ENCODE measurements at places on chromosomes 5 and 9. TPM values are rescaled to one million over a fixed set of nuclear protein-coding genes. Genes with fewer than 3 reads are reported as not detected.

- no peaks in the 10 kb centered on the region for H3K4me1 ChIP-seq
- no peak overlapping the region for H3K4me3 ChIP-seq
- peak; percentile 26 for DNase-seq
- no peaks in the 10 kb centered on the region for H3K27me3 ChIP-seq
- H3K27ac ChIP-seq: no peak overlapping the region
- H3K36me3 ChIP-seq: no peaks in the 10 kb centered on the region
These were observed 104.2 kb downstream of the SEC61B start for GRCh38 chr9:99326112-99326916.

GRCh38 chr9:83978992-83979811, 813 bp downstream of the HNRNPK start:
- peak; percentile 96 for DNase-seq
- H3K4me3 ChIP-seq: peak overlapping the region; percentile 94
- H3K36me3 ChIP-seq: peaks cover 34% of the 10 kb centered on the region

GRCh38 chr5:169641253-169641652, 4.2 kb downstream of the DOCK2 start:
- H3K27ac ChIP-seq: no peak overlapping the region
- no peak overlapping the region for H3K4me3 ChIP-seq
- no peaks in the 10 kb centered on the region for H3K27me3 ChIP-seq

DNA sequence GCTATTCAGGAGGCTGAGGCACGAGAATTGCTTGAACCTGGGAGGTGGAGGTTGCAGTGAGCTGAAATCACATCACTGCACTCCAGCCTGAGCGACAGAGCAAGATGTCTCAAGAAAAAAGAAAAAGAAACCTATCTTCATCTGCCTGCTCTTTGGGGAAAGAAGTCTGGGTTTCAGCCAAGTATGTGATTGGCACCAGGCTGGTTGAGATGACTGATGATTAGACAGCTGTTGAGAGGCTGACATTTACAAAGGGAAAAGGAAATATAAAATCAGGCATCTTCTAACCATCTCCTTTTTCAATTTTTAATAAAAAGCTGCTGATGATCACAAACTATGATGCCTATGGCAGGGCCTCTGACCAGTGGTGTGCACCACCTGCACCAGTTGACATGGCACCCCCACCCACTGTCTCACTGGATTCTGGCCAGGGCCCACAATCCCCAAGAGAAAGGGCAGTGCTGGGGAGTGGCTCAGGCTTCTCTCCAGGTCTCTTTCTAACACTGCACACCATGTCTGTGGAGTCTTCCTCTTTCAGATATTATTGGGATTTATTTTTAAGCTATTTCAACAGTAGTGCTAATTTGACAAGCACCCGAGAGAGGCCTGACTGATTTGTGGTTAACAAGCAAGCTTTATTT, 17.2 kb upstream of the C5orf15 start:
- H3K4me1 ChIP-seq: peaks cover 6% of the 10 kb centered on the region
- no peak overlapping the region for H3K27ac ChIP-seq
- no peak overlapping the region for H3K4me3 ChIP-seq

DNA sequence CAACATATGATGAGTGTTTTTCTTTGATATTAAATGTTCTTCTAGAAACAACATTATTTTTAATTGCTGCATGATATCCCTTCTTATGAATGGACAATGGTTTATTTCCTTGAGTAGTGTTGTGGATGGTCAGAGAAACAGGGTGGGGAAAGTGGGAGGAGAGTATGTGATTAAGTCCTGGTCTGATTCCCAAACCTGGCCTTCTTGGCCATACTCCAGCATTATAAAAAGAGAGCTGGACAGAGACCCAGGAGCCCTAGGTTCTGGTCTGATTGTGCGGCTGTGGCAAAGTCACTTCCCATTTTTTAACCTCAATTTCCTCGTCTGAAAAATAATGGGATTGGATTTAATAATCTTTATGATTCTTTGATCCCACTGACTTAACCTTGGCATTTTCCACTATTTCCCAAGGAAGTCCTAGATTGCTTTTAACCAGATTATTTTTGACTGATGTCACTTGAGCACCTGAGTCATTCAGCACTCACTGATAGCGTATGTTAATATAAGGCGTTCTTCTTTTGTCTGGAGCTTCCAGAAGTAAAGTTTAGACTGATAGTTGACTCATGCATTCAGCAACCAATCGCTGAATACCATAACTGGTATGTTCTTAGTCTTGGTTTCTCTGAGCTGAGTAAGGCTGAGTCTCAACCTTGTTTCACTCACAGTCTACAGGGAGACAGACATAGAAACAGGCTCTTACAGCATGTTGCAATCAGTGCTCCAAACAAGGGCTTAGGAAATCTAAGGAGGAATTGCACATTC, 26.2 kb downstream of the OSMR start:
- H3K4me3 ChIP-seq: no peak overlapping the region
- DNase-seq: no peak
- H3K27ac ChIP-seq: peak overlapping the region; percentile 66
- no peaks in the 10 kb centered on the region for H3K27me3 ChIP-seq
- peaks cover 8% of the 10 kb centered on the region for H3K4me1 ChIP-seq

- no peaks in the 10 kb centered on the region for H3K27me3 ChIP-seq
- H3K36me3 ChIP-seq: no peaks in the 10 kb centered on the region
- no peak for DNase-seq
- H3K4me3 ChIP-seq: no peak overlapping the region
- H3K27ac ChIP-seq: no peak overlapping the region
These were observed 201.2 kb downstream of the EBF1 start for GRCh38 chr5:158898185-158899177.

GRCh38 chr9:69857131-69857530, 36.5 kb downstream of the CFAP95 start:
- no peak overlapping the region for H3K27ac ChIP-seq
- no peak overlapping the region for H3K4me3 ChIP-seq
- H3K4me1 ChIP-seq: no peaks in the 10 kb centered on the region
- no peaks in the 10 kb centered on the region for H3K36me3 ChIP-seq
- no peak for DNase-seq
- no peaks in the 10 kb centered on the region for H3K27me3 ChIP-seq

The FAM240B gene
- not detected for total RNA-seq

The WNT8A gene
- total RNA-seq: not detected

DNA sequence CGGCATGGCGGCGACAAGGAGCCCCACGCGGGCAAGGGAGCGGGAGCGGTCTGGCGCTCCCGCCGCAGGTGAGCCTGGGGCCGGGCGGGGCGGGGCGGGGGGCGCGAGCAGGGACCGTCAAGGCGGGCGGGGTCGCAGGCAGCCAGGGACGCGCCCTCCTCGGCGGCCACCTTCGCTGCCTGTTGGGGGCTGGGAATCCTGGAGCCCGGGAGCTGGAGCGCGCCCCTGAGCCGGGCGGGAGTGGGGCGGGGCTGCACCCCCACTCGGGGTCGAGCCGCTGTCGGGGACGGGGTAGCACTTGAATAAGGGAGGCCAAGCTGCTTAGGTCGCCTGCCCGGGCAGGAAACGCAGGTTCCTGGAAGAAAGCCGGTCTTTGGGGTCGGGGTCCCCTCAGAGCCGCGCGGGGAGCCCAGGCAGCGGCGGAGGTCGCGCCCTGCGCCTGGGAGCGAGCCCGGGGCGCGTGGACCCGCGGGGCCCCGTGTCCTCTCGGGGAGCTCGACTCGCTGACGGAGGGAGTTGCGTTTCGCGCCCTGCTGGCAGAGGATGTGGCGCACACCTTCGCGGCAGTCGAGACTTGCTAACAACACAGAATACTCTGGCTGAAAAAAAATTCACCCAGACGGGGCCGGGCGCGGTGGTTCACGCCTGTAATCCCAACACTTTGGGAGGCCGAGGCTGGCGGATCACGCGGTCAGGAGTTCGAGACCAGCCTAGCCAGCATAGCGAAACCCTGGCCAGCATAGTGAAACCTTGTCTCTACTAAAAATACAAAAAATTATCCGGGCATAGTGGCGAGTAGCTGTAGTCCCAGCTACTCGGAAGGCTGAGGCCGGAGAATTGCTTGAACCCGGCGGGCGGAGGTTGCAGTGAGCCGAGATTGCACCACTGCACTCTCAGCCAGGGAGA, 552 bp downstream of the OTULINL start:
- peak overlapping the region; percentile 68 for H3K27ac ChIP-seq
- H3K4me1 ChIP-seq: peaks cover 22% of the 10 kb centered on the region
- no peaks in the 10 kb centered on the region for H3K36me3 ChIP-seq

The PPP3R2 gene
- total RNA-seq: not detected

The C5orf52 gene
- not detected for total RNA-seq

GRCh38 chr9:130766021-130766926, 68.8 kb upstream of the ABL1 start:
- no peak overlapping the region for H3K4me3 ChIP-seq
- no peaks in the 10 kb centered on the region for H3K36me3 ChIP-seq
- no peaks in the 10 kb centered on the region for H3K27me3 ChIP-seq
- no peak for DNase-seq
- H3K27ac ChIP-seq: peak overlapping the region; percentile 65
- H3K4me1 ChIP-seq: peaks cover 58% of the 10 kb centered on the region

GRCh38 chr5:12901696-12902095, 997.5 kb upstream of the CTNND2 start:
- no peaks in the 10 kb centered on the region for H3K27me3 ChIP-seq
- no peak overlapping the region for H3K4me3 ChIP-seq
- no peaks in the 10 kb centered on the region for H3K4me1 ChIP-seq
- H3K36me3 ChIP-seq: no peaks in the 10 kb centered on the region

DNA sequence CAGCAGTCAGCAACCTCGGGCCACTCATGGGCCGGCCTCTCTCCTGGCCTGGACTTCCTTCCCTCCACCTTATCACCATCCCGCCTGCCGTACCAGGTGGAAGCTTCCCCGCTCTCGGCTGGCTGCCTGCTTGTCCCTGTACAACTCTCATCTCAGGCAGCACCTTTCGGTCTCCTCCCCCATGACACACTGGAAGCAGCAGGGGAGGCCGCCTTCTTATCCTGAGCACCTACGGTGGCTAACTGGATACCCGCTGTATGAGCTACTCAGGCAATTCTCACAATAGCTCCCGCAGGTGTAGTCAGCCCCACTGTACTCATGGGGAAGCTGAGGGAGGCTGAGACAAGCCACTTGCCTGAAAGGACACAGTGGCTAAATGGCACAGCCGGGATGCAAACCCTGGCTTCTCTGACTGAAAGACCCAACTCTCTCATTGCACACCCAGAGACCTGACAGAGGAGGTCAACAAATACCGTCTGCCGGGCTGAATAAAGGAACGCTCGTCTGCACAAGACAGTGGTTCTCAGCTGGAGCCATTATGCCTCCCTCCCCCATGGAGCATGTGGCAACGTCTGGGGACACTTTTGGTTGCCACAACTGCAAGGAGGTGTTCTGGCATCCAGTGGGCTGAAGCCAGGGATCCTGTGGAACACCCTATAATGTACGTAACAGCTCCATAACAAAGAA, 9.6 kb downstream of the STK10 start:
- no peak overlapping the region for H3K4me3 ChIP-seq
- H3K27me3 ChIP-seq: no peaks in the 10 kb centered on the region
- peak overlapping the region; percentile 73 for H3K27ac ChIP-seq
- peaks cover 65% of the 10 kb centered on the region for H3K4me1 ChIP-seq

- no peak overlapping the region for H3K4me3 ChIP-seq
- H3K27me3 ChIP-seq: no peaks in the 10 kb centered on the region
- no peaks in the 10 kb centered on the region for H3K36me3 ChIP-seq
- no peak for DNase-seq
These were observed 37.5 kb downstream of the RETREG1 start for GRCh38 chr5:16579142-16579847.

DNA sequence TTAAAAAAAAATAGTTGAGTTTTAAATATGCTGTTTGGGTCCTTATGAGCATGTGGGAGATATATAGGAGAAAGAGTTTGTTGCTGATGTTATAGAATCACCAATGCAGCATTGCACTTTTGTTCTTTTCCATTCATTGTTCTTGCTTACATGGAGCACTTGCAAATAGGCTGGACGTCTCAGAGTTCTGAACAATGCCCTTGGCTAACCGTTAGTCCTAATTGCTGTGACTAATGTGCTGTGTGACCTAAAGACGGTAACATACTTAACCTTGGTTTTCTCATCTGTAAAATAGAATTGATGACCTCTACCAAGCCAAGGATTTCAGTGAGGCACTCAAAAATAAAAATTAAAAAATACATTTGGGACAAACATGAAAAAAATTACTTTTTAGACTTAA, 29.8 kb downstream of the PIK3R1 start:
- no peak overlapping the region for H3K4me3 ChIP-seq
- H3K4me1 ChIP-seq: peaks cover 74% of the 10 kb centered on the region
- no peaks in the 10 kb centered on the region for H3K27me3 ChIP-seq
- H3K36me3 ChIP-seq: peaks cover 8% of the 10 kb centered on the region
- no peak overlapping the region for H3K27ac ChIP-seq
- no peak for DNase-seq

DNA sequence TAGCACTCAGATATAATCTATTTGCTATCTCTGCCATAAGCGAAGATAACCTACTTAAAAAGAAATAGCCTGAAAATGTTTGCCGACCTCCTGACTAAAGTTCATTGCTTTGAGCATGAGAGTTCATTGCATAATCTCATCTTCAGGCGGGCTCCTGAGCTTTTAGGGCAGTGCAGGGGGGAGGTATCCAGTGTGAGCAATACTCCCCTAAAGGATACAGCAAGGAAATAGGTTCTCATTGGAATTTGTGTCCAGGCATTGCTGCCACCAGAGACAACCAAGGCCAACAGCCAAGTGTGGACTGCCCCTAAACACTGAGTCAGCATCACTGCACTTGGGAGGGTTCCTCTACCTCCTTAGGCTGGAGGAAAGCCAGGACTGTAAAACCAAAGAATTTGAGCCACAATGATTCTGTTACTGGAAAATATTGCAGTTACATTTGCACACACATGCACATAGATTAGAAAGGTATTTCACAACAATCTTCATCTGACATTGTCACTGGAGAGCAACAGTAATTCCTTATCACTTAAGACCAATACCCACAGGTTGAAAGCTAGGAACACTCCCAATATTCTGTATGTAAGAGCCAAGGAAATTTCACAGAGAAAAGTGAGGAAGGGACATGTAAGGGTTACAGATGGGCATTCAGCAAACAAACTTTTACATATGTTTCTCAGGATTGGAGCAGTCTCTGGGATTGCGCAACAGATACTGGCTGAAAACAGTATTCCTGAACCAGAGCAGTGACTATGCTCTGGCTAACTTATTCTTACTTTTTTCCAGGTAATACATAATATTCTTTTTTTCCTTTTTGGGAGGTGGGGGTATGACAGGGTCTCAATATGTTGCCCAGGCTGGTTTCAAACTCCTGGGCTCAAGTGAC, 98.6 kb upstream of the TLE1 start:
- no peaks in the 10 kb centered on the region for H3K4me1 ChIP-seq
- no peaks in the 10 kb centered on the region for H3K36me3 ChIP-seq
- no peak overlapping the region for H3K4me3 ChIP-seq
- H3K27me3 ChIP-seq: no peaks in the 10 kb centered on the region

GRCh38 chr5:161803-162110, 29.5 kb upstream of the LRRC14B start:
- H3K27me3 ChIP-seq: peaks cover 46% of the 10 kb centered on the region
- H3K27ac ChIP-seq: no peak overlapping the region
- no peaks in the 10 kb centered on the region for H3K4me1 ChIP-seq
- H3K36me3 ChIP-seq: no peaks in the 10 kb centered on the region

All from esophagus muscularis mucosa (tissue), 4 donors.